Activated T-helper 1 cell treated with Interleukin-2 at 50 U/mL for 16 hours (primary cell): ENCODE measurements at places on chromosomes 5 and 9.

- DNase-seq, result no peak
These were observed 248.6 kb upstream of the KLF4 start for GRCh38 chr9:107737987-107738743.

DNA sequence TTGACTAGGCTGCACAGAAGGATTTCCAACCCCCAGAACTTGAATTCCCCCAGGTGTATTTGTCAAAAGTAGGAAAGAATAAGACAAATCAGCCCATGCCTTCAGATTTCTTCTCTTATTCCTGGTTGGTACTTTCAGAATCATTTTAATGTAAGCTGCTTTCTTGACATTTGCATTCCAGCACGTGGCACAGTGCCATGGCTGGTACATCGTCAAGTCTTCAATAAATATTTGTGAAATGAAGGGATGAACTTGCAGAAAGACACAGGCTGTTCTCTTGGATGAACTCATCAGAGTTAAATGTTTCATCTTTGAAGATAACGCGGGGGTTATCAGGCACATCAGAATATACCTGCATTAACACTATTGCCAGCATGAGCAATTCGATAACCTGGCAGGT lies 14.5 kb downstream of the KCNIP1 start:
- no peak for DNase-seq

DNA sequence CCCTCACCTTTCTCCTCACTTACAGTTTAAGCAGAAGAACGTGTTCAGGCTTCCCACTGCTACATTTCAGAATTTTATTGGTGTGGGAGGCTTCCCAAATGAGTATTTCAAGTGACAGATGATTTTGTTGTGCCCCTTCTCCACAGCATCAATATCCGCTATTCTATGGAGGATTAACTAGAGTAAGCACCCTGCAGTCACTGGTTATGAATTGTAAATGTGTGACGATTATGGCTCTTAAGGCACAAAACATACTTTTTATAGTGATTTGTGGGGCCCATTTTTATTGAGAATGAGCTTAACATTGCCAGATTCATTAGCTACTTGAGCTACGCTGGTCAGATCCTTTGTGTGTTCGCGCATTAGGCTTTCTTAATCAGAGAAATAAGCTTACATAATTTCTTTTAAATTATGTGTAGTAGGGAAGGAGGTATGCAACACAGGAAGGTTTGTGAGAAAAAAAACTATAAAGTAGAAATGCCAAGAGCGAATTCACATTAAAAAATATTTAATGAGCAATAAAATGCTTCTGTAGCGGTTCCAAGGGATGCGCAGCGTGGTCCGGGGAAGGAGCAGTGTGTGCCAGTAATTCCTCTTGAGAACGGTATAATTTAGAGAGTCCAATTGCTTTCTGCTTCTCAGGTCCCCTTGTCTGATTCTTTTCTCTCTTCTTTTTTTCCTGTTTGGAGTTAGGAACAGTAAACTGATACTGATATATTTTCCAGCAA lies 2380.4 kb downstream of the MAT2B start:
- no peak for DNase-seq

DNA sequence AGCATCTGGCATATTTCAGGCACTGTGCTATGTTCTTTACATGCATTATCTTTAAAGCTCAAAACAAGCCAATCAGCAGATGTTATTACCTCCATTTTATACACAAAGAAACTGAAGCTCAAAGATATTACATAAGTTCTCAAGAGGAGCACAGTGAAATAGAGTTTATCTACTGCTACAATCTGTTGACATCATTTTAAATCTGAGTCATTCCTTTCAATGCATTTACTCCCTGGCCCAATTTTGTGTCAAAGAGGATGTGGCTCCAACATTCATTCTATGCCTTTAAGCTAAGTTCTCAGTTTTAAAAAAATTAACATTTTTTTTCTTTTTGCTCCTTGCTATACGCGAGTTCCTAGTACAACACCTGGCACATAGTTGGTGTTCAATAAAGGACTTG lies 486.3 kb upstream of the ZNF462 start:
- DNase-seq, result no peak

GRCh38 chr9:78664370-78664769 lies 367.4 kb downstream of the PSAT1 start:
- no peak for DNase-seq

- no peak for DNase-seq
These were observed 1.2 kb downstream of the ZBTB5 start for GRCh38 chr9:37464006-37464405.

DNA sequence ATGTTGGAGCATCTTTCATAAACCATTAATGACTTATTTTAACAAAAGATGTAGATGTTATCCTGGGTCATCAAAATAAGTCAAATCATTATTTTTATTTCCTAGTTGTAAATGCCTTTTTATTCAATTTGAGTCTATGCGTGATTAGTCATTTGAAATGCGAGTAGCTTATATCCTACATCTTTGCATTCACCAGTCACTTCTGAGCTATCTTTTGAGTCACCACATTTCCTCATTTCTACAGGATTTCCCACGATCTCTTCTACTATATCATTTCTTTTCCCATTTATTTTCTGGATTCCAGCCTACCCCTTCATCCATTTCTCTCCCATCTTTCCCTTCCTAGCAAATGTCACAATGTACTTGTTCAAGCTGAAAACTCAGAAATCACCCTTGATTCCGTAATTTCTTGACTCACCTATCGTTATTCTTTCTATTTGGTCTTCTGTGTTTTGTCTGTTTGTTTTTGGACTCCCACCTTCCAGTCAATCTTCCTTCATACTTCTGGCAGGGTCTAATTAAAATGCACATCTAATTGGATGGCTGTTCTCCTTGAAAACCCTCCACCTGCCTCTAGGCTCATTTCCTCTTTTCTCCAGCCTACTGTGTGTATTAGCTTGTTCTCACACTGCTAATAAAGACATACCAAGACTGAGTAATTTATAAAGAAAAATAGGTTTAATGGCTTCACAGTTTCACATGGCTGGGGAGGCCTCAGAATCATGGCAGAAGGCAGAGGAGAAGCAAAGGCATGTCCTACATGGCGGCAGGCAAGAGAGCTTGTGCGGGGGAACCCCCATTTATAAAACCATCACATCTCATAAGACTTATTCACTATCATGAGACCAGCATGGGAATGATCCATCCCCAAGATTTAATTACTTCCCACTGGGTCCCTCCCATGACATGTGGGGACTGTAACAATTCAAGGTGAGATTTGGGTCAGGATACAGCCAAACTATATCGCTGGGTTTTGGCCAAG lies 112.4 kb downstream of the MEF2C start:
- DNase-seq, result no peak

- DNase-seq, result no peak
These were observed 18.0 kb downstream of the IGIP start for GRCh38 chr5:140143521-140144258.

DNA sequence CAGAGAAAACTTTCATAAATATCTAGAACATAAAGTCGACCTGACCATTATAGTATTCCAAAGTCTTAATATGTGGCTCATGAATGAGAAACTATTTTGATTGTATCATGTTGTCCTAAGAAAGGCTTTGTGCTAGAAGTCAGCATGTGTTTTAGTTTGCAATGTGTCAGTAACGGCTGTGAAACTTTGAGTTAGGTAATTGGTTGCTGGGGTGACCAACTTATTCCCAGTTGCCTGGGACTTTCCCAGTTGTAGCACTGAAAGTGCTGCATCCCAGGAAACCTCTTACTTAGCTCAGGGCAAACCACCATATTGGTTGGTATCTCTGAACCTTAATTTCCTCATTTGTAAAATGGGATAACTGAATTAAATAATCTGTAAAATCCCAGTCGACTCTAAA lies 114.6 kb upstream of the SLC12A2 start:
- DNase-seq, result no peak

GRCh38 chr9:15927161-15927560 lies 374.3 kb downstream of the CCDC171 start:
- DNase-seq, result no peak

DNA sequence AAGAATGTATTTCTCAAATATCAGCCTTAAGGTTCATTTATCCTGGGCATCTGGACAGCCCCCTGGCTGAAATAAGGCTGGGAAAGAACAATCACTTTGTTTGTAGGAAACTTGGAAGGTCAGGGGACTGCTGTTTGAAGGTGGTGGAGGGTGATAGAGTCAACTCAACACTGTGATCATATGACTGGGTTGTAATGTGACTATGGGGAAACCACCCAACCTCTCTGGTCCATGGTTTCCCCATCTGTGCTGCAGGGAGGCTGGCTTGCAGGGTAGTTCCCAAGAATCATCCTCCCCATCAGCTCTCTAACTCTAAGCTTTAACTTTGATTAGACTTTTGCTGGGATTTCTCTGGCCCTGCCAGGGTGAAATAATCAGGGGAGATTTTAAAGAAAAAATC lies 10.0 kb downstream of the INSYN2B start:
- DNase-seq, result no peak

- no peak for DNase-seq
These were observed 77.9 kb downstream of the ANXA1 start for GRCh38 chr9:73229543-73229942.

- DNase-seq, result no peak
These were observed 21.5 kb downstream of the EXOC3 start for GRCh38 chr5:464446-464842.

DNA sequence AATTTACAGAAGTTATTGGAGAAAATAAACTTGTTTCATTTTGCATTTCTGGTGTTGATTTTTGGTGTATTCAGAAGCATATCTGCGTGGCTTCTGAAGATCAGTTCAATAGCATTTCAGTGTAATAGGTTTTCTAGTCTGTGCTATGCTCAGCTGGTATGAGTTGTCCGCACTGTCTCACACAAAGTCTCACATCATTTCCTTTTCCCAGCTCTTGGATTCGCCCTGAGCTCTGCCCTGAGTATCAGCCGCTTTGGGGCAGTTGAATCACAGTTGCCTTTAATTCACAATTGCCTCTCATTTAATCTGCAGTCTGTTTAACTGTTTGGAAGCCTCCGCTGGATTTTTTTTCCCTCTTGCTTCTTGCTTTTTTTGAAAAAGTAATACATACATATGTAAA lies 6.4 kb upstream of the TTC23L start:
- DNase-seq, result no peak

DNA sequence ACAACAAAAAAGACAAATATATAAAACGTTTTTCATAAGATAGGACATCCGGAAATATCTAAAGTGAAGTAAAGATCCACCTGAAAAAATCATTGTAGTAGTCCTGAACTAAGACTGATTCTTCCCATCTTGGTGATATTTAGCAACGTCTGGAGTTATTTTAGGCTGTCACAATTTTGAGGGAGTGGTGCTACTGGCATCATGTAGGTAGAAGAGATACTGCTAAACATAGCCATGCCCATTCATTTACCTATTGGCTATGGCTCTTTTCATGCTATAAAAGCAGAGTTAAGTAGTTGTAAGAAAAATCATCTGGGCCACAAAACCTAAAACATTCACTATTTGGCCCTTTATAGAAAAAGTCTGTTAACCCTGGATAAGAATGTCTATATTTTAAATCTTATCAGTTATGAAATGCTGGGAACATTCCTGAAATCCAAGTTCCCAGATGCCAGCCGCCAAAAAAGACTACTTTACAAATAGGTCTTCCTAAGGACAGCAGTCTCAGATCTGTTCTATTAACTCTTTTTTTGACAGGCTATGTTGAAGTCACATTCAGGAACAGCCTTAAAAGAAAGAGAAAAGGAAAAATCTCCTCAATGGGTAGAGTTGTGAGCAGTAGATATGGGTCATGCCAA lies 27.0 kb downstream of the RAPGEF6 start:
- DNase-seq, result no peak

DNA sequence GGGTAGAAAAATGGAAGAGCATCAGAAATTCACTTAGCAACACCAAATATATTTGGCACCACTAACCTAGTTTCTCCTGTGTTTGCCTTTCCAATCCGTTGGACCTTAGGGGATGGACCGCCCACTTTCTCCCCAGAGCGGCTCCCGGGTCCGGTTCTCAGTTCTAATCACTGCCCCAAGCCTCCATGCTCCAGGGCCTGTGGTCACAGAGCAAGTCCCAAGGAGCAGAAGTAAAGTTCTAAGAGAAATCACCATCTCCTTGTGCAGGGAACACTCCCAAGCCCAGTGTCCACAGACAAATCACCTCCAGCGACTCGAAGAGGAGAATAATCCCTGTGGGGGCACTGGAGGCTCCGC lies 728 bp upstream of the SLC1A1 start:
- no peak for DNase-seq

GRCh38 chr5:162410365-162410764 lies 342.8 kb downstream of the GABRG2 start:
- DNase-seq, result no peak

DNA sequence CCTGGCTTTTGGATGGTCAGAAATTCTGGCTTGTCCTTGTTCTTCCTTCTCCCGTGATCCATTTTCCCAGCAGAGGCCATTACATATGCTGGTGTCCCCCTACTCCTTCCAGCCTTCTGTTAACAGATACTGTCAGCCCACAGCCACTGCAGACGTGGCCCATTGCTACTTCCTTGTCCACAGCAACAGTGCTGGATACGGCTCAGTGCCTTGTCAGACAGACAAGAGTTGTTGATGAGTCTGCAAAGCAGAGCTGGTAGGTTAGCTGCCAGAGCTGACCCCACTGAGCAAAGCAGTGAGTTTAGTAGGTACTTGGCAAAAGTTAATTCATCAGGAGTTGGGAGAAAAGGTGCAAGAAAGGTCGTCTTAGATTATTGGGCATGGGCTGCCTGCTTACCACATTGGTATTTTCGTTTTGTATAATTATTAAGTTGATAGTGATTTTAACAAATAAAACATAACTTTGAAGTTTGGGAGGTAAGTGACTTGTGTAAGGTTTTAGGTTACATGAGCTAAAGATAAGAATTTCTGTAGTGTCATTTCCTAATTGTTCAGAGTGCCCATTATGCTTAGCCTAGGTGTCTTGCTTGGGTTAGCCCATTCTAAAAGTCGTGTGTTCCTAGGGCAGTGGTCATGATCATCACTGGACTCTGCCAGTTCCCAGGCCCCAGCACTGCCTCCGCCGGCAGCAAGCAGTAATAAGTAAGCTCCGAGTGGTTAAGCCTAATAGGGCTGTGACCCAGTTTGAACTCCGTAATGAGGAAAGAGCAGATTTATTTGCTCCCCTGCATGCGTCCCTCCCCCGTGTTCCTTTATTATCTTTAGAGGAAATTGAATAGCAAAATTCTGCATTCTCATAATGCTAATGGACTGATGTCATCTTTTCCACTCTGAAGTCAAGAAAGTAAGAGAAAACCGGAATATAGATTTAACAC lies 292.0 kb downstream of the FANCC start:
- DNase-seq, result no peak

GRCh38 chr9:83307066-83307724 lies 231.0 kb downstream of the FRMD3 start:
- DNase-seq, result no peak

- no peak for DNase-seq
These were observed 40.9 kb downstream of the TRIO start for GRCh38 chr5:14184082-14184481.

- DNase-seq, result no peak
These were observed at the start of gene FGF10 for GRCh38 chr5:44389090-44389822. TSS of gene FGF10 (minus strand) at chr5:44389420. CDS start at chr5:44388682, 738 bp downstream.
